ENCODE measurements at places on chromosomes 2 and 18.

GRCh38 chr18:32509111-32509510 lies 38.4 kb upstream of the GAREM1 start:
- DNase-seq: no peak

DNA sequence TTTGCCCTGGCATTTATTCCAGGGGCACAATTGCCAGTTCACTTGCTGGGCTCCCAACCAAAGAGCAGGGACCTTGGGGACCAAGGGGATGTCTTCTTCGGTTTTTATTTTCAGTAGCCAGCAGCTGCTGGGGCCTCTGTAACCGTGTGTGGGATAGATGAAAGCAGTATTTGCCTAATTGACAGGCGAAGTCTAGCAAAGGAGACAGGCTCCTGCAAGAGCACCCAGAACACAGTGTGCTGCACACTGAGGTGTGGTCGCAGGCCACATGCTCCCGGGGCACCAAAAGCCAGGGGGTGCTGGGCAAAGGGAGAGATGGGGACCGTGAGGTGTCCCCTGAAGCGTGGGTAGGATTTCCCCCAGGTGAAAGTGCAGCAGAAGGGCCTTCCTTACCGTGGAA lies 5.3 kb downstream of the SAG start:
- DNase-seq: no peak

GRCh38 chr2:8234757-8235374 lies 447.0 kb upstream of the ID2 start:
- no peak for DNase-seq

- no peak for DNase-seq
Measured at GRCh38 chr2:29618024-29618423, 303.4 kb downstream of the ALK start.

DNA sequence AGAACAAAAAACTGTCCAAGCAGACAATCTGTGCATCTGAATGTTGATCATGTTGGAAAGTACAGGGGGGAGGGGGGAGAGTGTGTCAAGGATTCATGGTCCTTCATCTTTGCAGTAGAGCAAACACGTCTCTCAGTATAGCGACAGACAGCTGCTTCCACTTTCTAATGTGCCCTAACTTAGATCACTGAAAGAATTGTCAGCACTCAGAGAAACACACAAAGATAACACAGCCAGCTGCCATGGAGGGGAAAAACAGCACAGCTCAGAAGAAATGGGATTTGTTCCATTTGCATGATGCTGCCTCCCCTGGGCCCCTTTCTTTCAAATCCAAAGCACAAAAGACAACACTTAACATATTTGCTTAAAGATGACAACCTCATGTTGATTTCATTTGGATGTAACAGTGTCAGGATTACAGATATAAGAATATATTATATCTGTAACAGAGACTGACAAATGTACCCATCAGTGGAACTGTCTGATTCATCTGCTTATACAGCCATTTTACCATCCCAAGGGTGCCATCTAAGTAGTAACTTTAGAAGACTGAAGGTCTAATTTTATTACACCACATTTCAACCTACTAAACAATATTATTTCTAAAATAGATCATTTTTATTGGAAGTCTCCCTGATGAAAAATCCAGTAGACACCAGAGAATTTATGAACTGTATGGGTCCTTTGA lies 17.7 kb downstream of the FIGN start:
- no peak for DNase-seq

- no peak for DNase-seq
Measured at GRCh38 chr2:3572620-3573019, 2.4 kb upstream of the RPS7 start.

DNA sequence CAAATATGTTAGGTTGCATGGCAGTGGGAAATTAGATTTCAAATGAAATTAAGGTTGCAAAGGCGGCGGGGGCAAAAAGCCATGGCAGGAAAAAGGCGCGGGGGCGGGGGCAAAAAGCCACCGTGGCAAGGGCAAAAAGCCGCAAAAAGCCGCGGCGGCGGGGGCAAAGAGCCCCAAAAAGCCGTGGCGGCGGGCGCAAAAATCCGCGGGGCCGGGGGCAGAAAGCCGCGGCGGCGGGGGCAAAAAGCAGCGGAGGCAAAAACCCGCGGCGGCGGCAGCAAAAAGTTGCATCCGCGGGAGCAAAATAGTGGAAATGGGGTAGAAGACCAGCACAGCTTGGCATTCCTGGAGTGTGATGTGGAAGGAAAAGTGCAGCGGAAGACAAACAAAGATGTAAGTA lies 417.1 kb downstream of the ANKRD30B start:
- DNase-seq: no peak

DNA sequence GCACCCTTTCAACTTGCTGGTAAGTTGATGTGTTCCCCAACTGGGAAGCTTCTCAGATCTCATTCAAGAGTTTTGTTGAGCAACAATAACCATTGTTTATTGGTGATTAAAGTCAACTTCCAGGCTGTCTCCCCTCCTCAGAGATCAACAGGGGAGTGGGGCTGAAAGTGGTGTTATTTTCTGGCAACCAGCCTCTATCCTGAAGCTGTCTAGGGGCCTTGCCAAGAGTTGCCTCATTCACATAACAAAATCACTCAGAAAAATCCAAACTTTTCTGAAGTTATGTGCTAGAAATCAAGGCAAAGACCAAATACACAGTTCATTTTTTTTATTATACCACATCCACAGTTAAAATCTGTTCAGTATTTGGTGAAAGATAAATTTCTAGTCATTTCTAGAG lies 788.4 kb downstream of the LRRTM4 start:
- DNase-seq: no peak

DNA sequence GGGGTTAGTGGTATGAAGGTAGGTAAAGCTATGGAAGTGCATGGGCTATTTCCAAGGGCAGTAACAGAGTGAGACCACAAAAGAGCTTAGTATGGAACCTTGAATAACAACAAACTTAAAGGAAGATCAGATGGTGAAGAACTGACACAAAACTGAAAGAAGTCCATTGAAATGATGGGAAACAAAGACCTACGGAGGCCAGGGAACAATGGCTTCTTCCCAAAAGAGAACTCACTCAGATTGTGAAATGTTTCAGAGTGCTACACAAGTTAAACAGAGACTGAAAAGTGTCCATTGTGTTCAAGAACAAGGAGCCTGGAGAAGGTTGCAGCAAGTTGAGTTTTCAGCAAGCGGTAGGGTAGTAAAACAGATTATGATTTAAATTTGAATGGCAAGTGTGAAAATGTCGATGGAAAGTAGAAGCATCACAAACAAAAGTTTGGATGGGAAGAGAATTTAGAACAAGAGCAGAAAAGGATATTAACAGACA lies 700.0 kb upstream of the NXPH2 start:
- no peak for DNase-seq

GRCh38 chr2:73081181-73081671 lies 9.7 kb upstream of the SFXN5 start:
- no peak for DNase-seq

DNA sequence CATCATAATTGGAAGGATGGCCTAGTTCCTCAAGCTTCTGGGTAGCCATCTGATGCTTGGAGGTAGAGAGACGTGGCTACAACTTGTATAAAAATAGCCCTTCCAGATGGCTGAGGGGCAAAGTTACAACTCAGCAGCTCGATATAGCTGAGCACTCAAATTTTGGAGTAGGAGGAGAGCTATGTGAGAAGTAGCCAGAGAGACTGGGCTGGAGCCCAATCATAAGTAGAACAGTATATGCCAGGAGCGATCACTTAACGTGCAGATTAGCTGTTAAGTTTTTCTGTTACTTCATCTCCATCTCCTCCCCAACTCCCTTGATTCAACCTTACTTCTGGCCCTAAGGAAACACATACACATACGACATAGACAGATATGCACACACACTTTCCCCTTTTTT lies 28.8 kb downstream of the CNRIP1 start:
- no peak for DNase-seq

DNA sequence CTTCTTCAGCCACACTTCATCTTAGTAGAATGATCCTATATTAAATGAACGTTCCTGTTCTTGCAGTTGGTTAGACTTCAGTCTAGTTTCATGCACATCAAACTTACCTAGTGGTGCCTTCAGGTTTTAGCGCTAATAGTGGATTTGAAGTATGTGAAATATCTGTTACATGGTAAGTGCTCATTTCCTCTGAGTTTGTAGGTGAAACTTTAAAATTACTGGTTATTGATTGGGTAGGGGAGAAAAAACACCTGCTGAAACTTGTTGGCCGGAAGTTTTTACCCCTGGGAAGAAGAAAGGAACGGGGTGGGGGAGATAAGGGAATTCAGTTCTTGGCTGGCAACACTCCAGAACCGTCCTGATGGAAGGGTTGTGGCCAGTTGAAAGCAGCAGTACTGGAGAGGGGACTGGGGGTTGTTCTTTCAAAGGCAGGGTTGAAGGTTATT lies 112.8 kb downstream of the SPTBN1 start:
- no peak for DNase-seq

DNA sequence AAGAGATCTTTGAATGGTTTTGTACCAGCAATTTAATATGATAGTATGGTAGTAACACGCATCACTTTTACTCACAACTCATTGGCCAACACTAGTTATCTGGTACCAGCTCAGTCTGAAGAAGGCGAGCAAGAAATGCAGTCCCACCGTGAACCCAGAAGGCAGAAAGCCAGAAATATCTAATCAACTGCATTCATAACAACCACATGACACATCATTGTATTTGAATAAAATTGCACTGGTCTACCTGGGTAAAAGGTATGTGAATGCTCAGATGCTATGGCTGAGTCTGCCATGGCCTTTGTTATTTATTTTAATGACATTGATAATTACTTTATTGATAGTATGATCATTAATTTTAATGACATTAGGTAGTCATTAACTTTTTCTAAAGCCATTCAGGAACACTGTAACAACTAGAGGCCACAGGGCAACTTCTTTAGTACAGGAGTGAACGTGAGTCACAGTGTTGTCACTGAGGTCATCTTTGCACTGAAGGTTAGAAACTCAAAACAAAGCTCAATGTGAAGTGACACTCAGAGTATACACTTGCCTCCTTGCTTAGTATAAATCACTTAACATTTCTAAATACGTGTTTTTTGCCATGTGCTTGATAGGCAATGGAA lies 475.6 kb upstream of the TNP1 start:
- no peak for DNase-seq

GRCh38 chr18:3798032-3798431 lies 348.1 kb downstream of the TGIF1 start:
- no peak for DNase-seq

- DNase-seq: no peak
Measured at GRCh38 chr2:207830778-207831438, 61.2 kb upstream of the FZD5 start.

DNA sequence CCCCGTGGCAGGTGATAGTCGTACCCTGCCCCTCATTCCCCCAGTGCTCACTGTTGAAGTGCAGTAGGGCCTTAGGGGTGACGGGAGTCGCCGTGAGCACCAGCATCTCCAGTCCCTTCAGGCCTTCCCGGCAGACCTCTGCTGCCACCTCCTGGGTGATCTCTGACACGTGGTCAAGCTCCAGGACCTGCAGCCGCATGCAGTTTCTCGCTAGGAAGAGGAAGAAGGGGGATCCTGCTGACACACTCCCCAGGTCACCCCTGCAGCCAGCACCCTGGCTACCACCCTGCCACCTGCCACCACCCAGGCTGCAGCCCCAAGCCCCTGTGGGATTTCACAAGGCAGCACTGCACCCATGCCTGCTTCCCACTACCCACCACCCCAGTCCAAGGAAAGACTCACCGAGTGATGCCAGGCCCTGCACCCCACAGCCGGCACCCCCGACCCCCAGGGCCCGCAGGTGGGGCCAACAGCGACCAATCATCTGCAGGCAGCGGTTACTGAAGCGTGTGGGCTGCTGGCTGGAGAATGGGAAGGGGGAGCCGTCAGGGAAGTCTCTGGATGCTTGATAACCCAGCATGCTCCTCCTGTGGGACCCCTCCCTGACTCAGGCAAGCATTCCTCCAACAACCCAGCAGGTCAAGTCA lies 23.8 kb downstream of the FBXO41 start:
- no peak for DNase-seq

GRCh38 chr2:55302241-55302640 lies 33.2 kb upstream of the MTIF2 start:
- DNase-seq: no peak

- DNase-seq: no peak
Measured at GRCh38 chr18:51195086-51195450, 2.4 kb downstream of the MEX3C start.

- DNase-seq: no peak
Measured at GRCh38 chr2:33420726-33421125, 55.7 kb upstream of the RASGRP3 start.

- no peak for DNase-seq
Measured at GRCh38 chr18:13603304-13604019, 122.9 kb downstream of the FAM210A start.

DNA sequence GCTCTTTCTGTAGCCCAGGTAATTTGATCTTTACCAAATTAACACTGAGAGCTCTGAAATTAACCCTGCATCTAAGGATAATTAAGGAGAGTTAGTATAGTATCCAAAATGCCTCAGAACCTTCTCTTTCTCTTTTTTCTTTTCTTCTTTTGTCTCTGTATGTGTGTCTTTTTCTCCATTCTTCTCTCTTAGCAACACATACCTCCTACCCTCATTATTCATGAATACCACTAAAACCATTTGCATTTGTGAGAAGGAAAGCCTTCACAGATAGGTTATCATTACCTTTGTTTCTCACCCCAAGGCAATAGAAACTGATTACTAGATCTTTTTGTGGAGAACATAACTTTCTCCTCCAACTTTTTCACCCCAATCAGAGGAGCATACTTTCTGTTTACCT lies 376.5 kb upstream of the NXPH2 start:
- no peak for DNase-seq

DNA sequence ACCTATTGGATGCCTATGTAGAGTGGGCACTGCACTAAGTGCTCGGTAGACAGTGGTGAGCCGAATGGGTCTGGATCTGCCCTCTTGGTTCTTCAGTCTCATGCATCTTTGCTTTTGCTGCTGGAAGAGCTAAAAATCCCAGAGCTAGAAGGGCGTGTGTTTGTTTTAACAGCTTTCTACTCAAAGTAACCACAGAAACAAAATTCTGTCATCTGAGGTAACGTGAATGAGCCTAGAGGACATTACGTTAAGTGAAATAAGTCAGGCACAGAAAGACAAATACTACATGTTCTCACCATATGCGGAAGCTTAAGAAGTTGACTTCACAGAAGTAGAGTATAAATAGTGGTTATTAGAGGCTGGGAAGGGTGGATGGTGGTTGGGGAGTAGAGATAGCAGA lies 119.8 kb downstream of the PLB1 start:
- DNase-seq: no peak

GRCh38 chr2:58921676-58922075 lies 680.6 kb upstream of the FANCL start:
- no peak for DNase-seq

DNA sequence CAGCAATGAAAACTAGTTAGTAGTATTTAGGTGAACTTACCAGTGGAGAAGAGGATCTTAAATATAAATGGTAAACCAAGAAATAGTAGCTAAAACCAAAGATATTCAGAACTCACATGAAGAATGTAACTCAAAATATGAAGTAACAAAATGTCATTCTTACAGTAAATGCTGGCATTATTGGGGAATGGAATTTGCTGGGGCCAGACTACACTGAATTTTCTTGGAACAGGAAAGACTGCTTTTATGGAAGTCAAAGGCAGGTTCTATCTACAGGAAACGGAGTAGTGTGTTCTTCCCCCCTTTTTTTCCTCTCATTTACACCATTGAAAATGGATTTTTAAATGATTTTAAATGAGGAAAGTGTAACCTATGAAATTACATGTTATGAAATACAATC lies 188.7 kb downstream of the IKZF2 start:
- DNase-seq: no peak

All from GF-D8 (cell line).